ENCODE measurements at places on chromosomes 1 and 21. TPM values are rescaled to one million over a fixed set of nuclear protein-coding genes. Genes with fewer than 3 reads are reported as not detected.

Gene STX12
- total RNA-seq: 23.7 TPM

Gene HIVEP3
- total RNA-seq: 11.0 TPM

Gene OR2T11
- not detected for total RNA-seq

Gene FOXD2
- 0.48 TPM for total RNA-seq

Gene HYI
- total RNA-seq: 46.6 TPM

Gene KRTAP19-3
- total RNA-seq: not detected

Gene ZCCHC17
- total RNA-seq: 25.8 TPM

Gene LRRC3
- total RNA-seq: 0.35 TPM

Gene C1orf116
- total RNA-seq: 30.2 TPM

Gene CTPS1
- total RNA-seq: 80.5 TPM

Gene RAB25
- 129 TPM for total RNA-seq

Gene VSIG8
- not detected for total RNA-seq

DNA sequence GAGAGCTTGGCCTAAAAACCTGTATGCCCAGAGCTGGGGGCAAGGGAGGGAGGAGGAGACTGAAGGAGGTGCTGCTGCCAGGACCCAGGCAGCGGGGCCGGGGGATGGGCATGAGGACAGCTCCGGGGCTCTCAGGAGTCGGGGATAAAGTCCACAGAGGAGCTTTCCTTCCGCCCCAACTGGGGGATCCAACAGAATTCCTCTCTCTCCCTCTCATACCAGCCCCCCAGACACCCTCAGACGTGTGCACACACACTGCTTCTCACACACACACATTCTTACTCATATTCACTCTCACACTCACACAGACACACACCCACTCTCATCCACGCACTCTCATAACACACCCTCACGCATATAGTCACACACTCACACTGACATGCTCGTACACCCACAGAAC lies 39.1 kb downstream of the SYF2 start:
- no peak overlapping the region for H3K4me3 ChIP-seq
- H3K27me3 ChIP-seq: peaks cover 4% of the 10 kb centered on the region
- no peak for DNase-seq
- H3K36me3 ChIP-seq: no peaks in the 10 kb centered on the region
- no peaks in the 10 kb centered on the region for H3K4me1 ChIP-seq

DNA sequence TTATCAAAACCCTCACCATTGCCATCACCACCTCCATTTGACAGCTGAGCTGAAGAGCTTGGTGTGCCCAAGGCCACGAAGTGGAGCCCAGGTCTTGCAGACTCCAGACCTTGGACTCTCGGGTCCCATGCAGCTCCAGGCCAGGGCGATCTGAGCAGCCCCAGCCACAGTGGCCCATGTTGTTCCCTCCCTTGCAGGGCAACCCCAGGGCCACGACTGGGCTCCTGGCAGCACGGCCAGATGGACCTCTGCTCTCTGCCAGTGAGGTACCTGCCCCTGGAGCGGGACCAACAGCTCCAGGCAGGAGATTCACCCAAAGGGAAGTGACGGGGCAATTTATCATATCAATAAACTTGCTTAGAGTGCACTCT lies 182.7 kb upstream of the VAMP3 start:
- no peak overlapping the region for H3K27ac ChIP-seq
- H3K4me3 ChIP-seq: no peak overlapping the region
- H3K36me3 ChIP-seq: no peaks in the 10 kb centered on the region
- peaks cover 95% of the 10 kb centered on the region for H3K27me3 ChIP-seq
- H3K4me1 ChIP-seq: no peaks in the 10 kb centered on the region

- H3K4me3 ChIP-seq: no peak overlapping the region
- no peaks in the 10 kb centered on the region for H3K4me1 ChIP-seq
Observed at GRCh38 chr1:186899577-186899976, 70.8 kb downstream of the PLA2G4A start.

GRCh38 chr1:36849956-36850355 lies 184.4 kb downstream of the GRIK3 start:
- H3K27me3 ChIP-seq: peaks cover 52% of the 10 kb centered on the region
- no peaks in the 10 kb centered on the region for H3K36me3 ChIP-seq
- H3K4me1 ChIP-seq: 0 out of 2 replicates have a peak, but pooled peaks cover 6% of the 10 kb centered on the region
- DNase-seq: no peak
- H3K4me3 ChIP-seq: no peak overlapping the region

DNA sequence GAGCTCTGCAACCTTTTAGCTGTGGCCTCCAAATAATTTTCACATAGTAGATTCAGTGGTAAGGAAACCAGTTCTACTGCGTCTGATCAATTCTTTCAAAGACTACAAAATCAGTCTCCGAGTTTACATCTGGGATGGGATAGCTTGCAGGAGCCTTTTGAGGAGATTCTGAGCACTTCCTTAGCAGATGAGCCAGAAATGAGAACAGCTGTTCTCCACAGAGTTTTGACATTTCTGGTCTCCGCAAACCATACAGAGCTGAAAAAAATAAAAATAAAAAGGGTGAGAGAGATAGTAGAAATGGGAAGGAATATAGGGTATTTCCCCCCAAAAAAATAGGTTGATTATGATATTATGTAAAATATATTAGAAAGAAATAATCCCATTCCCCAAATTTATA lies 119.3 kb downstream of the LYPLAL1 start:
- no peak for DNase-seq
- no peaks in the 10 kb centered on the region for H3K36me3 ChIP-seq
- no peak overlapping the region for H3K4me3 ChIP-seq
- H3K4me1 ChIP-seq: no peaks in the 10 kb centered on the region
- H3K27ac ChIP-seq: no peak overlapping the region

- H3K36me3 ChIP-seq: no peaks in the 10 kb centered on the region
- H3K4me3 ChIP-seq: no peak overlapping the region
- DNase-seq: no peak
- no peaks in the 10 kb centered on the region for H3K4me1 ChIP-seq
- no peak overlapping the region for H3K27ac ChIP-seq
Observed at GRCh38 chr1:5850503-5850902, 141.7 kb downstream of the NPHP4 start.

DNA sequence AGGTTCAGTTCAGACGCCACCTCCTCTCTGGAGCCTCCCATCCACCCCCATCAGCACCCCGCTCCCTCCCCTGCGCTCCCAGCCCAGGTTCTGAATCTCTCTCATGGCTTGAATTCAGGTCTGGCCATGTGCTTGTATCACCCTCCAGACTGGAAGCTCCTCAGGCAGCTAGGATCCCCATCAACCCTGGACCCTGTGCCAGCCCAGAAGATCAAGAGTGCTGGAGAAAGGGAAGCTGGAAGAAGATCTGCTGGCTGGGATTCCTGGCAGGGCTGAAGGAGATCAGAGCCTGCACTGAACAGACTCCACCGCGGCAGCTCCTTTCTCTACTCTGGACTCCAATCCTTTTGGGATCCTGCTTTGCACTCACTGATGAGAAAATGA lies 11.7 kb upstream of the TINAGL1 start:
- peak overlapping the region; percentile 93 for H3K27ac ChIP-seq
- H3K4me3 ChIP-seq: no peak overlapping the region
- H3K36me3 ChIP-seq: no peaks in the 10 kb centered on the region
- no peak for DNase-seq
- H3K4me1 ChIP-seq: peaks cover 44% of the 10 kb centered on the region
- no peaks in the 10 kb centered on the region for H3K27me3 ChIP-seq

DNA sequence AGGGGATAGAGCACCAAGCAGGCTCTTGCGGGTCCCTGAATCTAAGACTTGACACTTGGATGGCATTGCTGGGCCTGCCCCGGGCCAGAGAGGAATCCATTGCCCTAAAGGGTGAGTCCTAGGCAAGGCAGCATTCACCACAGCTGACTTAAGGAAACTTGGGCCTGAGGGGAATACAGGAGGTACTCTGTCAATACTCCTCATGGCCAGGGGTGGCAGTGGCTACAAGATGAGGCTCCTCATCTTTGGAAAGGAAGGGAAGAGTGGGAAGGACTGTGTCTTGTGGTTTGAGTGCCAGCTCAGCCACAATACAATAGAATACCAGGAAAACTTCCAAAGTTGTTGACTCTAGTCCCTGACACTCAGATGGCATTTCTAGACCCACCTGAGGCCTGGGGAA lies 5.1 kb downstream of the KRTAP22-1 start:
- no peak overlapping the region for H3K27ac ChIP-seq
- DNase-seq: no peak
- no peaks in the 10 kb centered on the region for H3K4me1 ChIP-seq
- no peak overlapping the region for H3K4me3 ChIP-seq
- H3K27me3 ChIP-seq: no peaks in the 10 kb centered on the region
- H3K36me3 ChIP-seq: no peaks in the 10 kb centered on the region

DNA sequence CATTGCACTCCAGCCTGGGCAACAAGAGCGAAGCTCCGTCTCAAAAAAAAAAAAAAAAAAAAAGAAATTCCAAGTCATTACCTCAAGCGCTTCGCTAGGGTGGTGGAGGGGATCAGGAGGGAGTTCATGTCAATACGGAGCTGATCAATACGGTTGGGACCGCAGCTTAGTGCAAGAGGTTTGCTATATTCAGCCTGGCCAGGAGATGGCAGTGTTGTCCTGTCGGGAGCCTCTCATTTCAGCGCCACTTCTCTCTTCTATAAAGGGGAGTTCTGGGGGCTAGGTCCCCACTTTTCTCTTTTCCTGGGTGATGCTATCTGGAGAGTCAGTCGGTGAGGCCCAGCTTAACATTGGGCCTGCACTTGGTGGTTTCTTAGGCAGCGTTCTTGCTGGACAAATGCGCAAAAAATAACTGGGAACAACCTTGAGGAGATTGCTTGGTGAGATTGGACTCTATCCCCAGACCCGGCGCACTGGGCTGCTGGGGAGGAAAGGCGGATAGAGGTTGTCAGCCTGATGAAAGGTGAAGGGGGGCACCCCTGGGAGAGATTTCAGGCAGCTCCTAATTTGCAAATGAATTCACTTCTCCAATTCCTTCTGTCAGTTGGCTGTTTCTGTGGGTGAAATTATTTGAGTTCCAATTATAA lies 40.4 kb downstream of the KIAA0040 start:
- H3K36me3 ChIP-seq: no peaks in the 10 kb centered on the region
- H3K4me1 ChIP-seq: peaks cover 8% of the 10 kb centered on the region
- H3K4me3 ChIP-seq: no peak overlapping the region
- peak; percentile 43 for DNase-seq

GRCh38 chr1:221331273-221332183 lies 410.4 kb downstream of the DUSP10 start:
- H3K27me3 ChIP-seq: no peaks in the 10 kb centered on the region
- H3K36me3 ChIP-seq: no peaks in the 10 kb centered on the region

GRCh38 chr1:56179543-56179942 lies 399.8 kb downstream of the PLPP3 start:
- H3K36me3 ChIP-seq: no peaks in the 10 kb centered on the region
- H3K4me1 ChIP-seq: no peaks in the 10 kb centered on the region
- H3K27me3 ChIP-seq: no peaks in the 10 kb centered on the region
- no peak overlapping the region for H3K4me3 ChIP-seq
- no peak for DNase-seq

GRCh38 chr1:12097321-12097720 lies 34.2 kb downstream of the TNFRSF8 start:
- H3K36me3 ChIP-seq: no peaks in the 10 kb centered on the region
- no peak overlapping the region for H3K4me3 ChIP-seq
- no peaks in the 10 kb centered on the region for H3K27me3 ChIP-seq
- DNase-seq: no peak

GRCh38 chr1:153577624-153578051 lies 12.0 kb upstream of the S100A2 start:
- H3K27me3 ChIP-seq: no peaks in the 10 kb centered on the region
- H3K27ac ChIP-seq: no peak overlapping the region
- H3K4me3 ChIP-seq: no peak overlapping the region
- peaks cover 14% of the 10 kb centered on the region for H3K4me1 ChIP-seq
- H3K36me3 ChIP-seq: no peaks in the 10 kb centered on the region

DNA sequence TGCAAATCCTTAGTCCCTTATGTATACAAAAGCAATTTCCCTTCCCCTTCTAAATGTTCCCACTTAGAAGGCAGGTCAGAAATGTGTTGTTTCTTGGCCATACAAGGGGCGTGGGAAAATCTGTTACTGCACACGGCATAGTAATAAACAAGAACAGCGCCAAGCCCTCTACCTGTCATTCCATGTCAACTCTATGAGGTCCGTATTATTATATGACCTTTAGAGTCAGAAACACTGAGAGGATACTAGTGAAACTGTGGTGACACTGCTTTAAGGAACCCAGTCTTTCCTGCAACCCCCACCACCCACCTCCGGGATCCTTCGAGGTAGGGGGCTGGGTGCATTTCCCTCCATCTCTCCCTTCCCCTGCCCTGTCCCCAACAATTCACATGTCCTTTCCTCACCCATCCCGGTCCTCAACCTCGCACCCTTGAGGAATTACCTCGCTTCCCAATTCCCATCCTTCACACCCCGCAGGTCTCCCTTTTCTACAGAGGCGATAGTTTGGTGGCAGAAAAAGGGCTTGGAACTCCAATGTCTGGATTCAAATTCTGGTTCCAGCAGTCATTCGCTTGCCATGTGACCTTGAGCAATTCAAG lies 647 bp downstream of the SDHB start:
- H3K4me3 ChIP-seq: peak overlapping the region; percentile 71
- H3K36me3 ChIP-seq: 0 out of 2 replicates have a peak, but pooled peaks cover 7% of the 10 kb centered on the region
- H3K27me3 ChIP-seq: no peaks in the 10 kb centered on the region
- peak overlapping the region; percentile 38 for H3K27ac ChIP-seq

- no peaks in the 10 kb centered on the region for H3K36me3 ChIP-seq
- H3K4me3 ChIP-seq: no peak overlapping the region
- H3K27ac ChIP-seq: no peak overlapping the region
- H3K4me1 ChIP-seq: no peaks in the 10 kb centered on the region
- peaks cover 58% of the 10 kb centered on the region for H3K27me3 ChIP-seq
- no peak for DNase-seq
Observed at GRCh38 chr1:204842369-204842768, 28.3 kb upstream of the NFASC start.

DNA sequence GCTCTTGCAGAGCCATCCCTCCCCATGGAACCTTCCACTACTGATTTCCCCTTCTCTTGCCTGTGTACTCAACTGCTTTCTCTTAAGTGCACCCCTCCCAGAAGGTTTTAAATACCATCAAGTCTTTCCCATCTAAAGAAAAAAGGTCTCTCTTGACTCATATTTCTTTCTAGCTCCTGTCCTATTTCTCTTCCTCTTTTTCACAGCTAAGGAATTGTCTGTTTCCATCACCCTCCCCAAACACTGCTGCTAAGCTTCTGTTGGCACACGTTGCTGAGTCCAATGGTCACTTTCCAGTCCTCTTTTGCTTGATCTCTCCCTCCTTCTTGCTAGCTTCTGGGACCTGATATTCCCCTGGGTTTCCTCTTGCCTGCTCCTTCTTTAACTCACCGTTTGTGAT lies 13.3 kb upstream of the GNL2 start:
- no peak for DNase-seq
- H3K36me3 ChIP-seq: no peaks in the 10 kb centered on the region
- H3K27ac ChIP-seq: no peak overlapping the region
- no peak overlapping the region for H3K4me3 ChIP-seq

- H3K27me3 ChIP-seq: peaks cover 87% of the 10 kb centered on the region
- H3K4me1 ChIP-seq: no peaks in the 10 kb centered on the region
- no peaks in the 10 kb centered on the region for H3K36me3 ChIP-seq
- H3K27ac ChIP-seq: no peak overlapping the region
Observed at GRCh38 chr1:38727684-38728584, 131.6 kb downstream of the RRAGC start.

DNA sequence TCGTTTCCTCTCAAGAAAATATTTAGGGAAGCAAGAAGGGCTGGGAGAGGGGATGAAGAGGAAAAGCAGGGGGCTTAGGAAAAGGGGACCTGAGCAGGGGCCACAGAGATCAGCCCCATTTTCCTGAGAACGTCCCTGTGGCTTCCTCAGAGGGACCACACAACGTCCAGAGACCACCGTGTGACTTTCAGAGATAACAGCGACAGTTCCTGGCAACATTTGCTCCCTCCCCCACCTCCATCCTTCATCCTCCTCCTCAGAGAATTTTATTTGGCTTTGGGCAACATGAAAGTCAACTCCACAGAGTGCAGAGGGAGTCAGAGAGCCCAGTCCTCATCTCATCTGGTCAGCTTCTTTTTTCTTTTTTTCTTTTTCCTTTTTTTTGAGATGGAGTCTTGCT lies 50.9 kb downstream of the RUNX1 start:
- no peak for DNase-seq
- peaks cover 8% of the 10 kb centered on the region for H3K4me1 ChIP-seq
- no peak overlapping the region for H3K27ac ChIP-seq
